ENCODE measurements at places on chromosomes 7 and 10.

GRCh38 chr10:107616463-107617410 lies 452.2 kb upstream of the SORCS1 start:
- no peak for DNase-seq

GRCh38 chr7:157819455-157819807 lies 482.6 kb downstream of the DNAJB6 start:
- no peak for DNase-seq

GRCh38 chr10:29643771-29644501 lies 9.2 kb upstream of the SVIL start:
- no peak for DNase-seq

- no peak for DNase-seq
Measured at GRCh38 chr7:30910411-30911073, 1.1 kb upstream of the AQP1 start.

DNA sequence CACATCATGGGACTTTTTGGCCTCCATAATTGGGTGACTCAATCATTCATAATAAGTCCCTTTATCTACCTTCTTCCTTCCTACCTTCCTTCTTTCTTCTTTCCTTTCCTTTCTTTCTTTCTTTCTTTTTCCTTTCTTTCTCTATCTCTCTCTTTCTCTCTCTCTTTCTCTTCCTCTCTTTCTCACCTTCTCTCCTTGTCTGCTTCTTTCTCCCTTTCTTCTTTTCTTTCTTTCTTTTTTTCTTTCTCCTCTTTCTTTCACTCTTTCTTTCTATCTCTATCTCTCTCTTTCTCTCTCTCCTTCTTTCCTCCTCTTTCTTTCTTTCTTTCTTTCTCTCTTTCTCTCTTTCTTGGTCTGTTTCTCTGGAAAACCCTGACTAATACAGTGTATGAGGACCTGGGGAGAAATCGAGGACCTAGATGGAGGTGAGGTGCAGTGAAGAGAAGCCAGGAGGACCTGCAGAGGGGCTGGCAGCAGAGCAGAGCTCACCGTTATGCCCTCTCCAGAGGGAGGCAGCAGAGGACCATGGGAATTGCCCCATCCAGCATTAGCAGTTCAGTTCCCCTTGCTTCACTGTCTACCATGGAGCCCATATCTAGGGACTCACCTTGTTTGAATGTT lies 52.7 kb upstream of the BTRC start:
- DNase-seq: no peak

Measured in naive thymus-derived CD8-positive, alpha-beta T cell (primary cell).